Stimulated activated CD4-positive, alpha-beta T cell treated with anti-CD3 and anti-CD28 coated beads, TNF-alpha, amount 100 ng/mL, for 24 hours (primary cell): ENCODE measurements at places on chromosomes 2 and 18.

DNA sequence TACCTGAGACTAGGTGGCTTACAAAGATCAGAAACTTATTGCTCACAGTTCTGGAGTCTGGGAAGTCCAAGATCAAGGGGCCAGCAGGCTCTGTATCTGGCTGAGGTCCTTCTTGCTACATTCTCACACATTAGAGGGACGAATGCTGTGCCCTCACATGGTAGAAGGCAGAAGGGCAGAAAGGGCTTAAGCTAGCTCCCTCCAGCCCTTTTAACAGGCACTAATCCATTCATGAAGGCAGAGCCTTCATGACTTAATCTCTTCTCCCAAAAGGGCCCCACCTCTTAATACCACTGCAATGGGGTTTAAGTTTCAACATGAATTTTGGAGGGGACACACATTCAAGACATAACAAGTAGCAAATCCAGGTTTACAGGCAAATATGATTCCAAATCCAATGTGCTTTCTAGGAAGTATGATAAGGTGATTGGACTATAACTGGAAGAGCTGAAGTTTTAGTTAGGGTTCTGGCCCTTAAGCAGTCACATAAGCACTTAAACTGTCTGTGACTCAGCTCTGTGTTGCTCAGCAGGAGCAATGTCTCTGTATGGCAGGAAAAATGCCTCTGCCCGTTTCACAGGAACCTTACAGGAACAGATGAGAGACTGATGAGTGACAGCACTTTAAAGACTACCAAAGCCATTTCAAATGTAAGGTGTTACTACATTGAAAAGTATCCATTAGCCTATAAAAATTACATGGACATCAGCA lies 119.6 kb upstream of the PTPRM start:
- DNase-seq = no peak

GRCh38 chr2:25286025-25286400 lies 55.7 kb downstream of the DNMT3A start:
- DNase-seq = no peak

DNA sequence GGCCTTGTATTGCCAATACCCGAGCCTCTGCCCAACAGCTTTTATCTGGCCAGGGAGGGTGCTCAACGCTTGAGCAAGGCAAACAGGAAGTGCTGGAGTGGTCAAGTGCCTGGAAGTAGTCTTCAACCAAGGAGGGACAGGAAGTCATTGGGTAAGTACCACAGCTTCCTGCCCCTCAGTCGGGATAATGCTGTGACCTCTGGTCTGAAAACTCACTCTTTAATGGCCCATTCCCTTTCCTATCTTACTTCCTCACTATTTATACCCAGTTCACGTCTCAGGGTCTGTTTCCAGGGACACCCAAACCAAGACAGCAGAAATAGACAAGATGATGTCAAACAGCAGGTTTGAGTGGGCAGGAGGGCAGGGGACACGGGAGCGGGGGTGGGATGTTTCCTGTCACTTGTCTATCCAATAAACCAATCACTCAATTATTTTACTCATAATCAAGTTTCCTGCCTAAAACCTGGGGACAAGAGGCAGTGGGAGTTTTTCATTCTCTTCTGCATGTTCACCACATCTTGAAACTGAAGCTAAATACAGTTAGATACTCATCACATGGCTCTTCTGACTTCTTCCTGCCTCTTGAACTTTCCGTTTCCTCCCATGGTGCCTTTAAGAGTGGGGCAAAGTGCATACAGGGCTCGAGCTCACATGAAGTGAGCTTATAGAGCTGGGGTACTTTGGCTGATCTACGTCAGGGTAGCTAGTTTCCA lies 68.9 kb upstream of the CAB39 start:
- peak; percentile 74 for DNase-seq

GRCh38 chr2:213021971-213022899 lies 129.2 kb downstream of the IKZF2 start:
- DNase-seq = no peak

- DNase-seq = no peak
Observed at GRCh38 chr2:29871541-29871940, 49.8 kb downstream of the ALK start.

DNA sequence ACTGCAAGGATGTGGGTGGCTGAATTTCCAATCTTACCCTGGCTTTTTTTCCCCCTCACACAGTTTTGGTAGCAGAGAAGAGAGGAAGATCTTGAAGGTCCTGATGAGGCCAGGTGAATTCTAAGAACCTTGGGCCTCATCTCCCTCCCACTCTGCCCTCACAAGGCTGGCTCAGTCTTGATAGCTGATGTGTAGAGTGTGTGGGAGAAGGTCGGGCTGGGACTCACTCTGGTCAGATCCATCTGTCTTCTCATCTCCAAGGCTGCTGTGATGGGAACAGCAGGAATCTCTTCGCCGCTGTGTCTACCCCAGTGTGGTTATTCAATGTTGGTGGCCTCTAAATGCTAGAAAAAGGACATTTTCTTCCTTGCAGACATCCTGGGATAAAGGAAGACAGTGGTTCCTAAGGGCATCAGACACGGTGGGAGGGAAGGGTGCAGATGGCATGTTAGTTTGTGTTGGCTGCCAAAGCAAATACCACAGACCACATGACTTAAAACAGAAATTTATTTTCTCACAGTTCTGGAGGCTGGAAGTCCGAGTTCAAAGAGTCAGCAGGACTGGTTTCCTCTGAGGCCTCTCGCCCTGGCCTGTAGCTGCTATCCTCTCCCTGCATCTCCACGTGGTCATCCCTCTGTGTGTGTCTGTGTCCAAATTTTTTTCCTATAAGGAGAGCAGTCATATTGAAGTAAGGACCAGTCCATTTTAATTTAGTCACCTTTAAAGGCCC lies 37.6 kb upstream of the MGAT4A start:
- DNase-seq = no peak

- DNase-seq = no peak
Observed at GRCh38 chr18:59985289-59985688, 85.5 kb downstream of the PMAIP1 start.

GRCh38 chr18:36711813-36712444 lies 116.9 kb downstream of the TPGS2 start:
- DNase-seq = no peak

DNA sequence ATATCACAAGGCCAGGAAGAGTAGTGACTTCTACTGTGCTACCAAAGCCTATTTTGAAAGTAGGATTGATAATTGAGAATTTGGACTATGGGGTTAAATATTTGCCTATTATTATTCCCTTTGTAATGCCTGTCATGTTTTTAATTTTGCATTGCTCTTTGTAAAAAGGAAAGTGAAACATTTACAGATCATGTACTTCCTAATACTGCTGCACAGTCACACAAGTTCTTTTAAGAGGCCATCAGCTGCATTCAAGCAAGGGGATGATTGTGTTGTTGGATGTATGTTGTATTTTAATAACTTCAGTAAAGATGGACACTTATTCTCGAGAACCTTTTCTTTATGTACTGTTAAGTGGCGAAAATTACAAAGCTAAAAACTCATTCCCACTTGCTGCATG lies 70.1 kb downstream of the PLEKHA3 start:
- DNase-seq = no peak

DNA sequence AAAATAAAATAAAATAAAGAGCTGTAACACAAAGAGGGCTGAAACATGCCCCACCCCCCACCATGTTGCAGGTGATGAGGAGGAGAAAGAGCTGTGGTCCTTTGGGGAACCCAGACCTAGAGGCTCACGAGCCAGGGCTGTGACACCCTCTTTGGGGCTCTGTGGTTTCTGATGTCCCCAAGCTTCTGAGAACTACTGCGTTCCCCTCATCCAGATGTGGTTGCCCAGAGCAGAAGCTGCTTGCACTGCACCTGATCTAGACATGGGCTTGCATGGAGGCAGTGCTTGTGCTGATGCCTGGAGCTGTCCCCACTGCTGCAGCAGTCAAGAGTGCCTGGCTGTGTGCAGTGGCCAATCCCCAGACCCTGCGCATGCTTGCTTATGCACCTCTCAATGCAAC lies 687.9 kb upstream of the ACVR2A start:
- DNase-seq = no peak

DNA sequence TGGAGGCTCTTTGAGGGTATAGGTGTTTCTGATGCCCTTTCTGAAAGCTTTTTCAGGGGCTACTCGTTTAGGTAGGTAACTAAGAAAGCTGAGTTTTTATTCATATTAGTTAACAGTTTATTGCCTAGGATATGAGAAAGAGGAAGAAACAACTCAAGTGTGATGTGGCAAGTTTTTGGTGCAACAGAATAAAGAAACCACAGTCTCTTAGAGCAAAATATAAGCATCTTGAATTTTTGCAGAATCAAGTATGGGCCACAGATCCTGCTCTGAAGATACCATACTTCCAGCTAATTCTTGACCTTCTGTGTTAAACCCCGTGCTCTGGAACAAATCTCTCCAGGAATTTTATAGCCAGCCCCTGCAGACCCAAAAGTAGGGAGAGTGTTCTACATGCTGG lies 147.7 kb upstream of the SLC1A4 start:
- DNase-seq = no peak

DNA sequence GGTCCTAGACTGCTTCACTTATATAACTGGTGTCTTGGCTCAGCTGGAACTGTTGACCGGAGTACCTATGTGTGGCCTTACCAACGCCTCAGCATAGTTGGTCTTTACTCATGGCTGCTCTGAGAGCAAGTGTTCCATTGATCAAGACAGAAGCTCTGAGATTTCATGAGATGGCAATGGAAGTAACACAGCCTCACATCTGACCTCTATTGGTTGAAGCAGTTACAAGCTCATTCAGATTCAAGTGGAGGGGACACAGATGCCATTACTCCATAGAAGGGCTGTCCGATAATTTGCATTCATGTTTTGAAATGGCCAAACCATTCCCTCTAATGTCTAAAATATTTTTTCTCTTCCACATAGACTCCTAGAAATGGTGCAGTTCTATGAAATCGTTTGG lies 46.4 kb upstream of the STK39 start:
- no peak for DNase-seq

DNA sequence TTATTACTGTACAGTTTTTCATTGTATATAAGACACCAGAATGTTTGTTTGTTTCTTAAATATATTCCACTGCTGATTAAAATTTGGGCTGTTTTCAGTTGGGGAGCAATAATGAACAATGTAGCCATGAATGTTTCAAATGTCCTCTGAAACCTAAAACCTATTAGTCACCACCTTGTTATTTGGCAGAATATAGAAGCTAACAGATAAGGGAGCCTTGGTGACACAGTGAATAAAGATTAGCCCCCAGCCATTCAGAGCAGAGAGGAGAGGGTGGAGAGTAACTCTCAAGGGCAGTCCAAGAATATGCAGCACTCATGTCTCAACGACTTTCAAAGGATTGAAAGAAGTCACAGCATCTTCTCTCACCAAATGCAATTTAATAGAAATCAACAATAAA lies 43.1 kb upstream of the ATP8B1 start:
- no peak for DNase-seq

DNA sequence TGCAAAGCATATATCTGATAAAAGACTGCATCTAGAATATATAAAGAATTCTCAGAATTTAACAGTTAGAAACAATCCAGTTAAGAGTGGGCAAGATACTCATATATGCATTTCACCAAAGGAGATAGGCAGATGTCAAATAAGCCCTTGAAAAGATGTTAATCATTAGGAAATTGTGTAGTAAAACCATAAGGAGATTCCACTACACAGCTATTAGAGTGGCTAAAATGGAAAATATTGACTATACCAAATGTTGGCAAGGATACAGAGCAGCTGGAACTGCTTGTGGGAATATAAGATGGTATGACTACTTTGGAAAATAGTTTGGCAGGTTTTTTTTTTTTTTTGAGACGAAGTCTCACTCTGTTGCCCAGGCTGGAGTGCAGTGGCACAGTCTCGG lies 59.5 kb downstream of the CAB39 start:
- DNase-seq = no peak

DNA sequence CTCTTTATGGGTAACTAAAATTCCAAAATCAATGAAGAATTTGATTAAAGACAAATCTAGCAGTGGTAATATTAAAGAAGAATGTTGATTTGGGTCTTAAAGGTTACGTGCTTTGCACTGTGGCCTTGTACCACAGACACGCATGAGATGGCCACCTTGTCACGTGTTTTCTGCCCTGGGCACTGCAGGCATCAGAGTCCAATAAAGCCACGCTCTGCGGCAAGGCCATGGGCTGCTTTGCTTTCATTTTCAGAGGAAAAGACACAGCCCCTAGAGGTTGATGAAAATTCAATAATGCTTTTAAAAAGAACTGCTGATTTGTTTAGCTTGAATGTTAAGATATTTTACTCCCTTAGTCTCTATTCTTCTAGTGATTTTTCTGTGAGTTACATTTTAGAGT lies 30.4 kb downstream of the AOX1 start:
- DNase-seq = no peak

- DNase-seq = no peak
Observed at GRCh38 chr18:11437046-11437445, 172.3 kb upstream of the SLC35G4 start.

DNA sequence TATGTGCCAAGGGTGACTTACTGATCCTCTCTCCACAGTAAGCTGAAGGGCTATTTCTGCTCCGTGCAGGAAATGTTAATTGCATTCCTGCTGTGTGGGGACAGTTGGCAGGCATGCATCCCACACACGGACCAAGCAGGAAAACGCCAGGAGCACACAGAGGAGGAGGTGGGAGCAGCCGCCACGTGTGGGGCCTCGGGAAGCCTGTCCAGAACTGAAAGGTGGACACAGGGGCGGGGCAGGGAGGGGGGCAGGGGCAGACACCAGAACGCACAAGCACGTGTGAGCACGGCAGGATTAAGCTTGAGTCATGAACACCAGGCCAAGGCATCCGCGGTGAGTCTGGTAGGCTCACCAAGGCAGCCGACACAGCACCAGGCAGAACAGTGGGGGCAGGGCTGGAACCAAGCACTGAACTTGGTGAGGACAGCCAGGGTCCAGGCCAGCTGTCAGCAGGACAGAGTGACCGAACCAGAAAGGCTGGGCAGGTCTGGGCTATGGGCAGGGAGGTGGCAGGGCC lies 177.1 kb downstream of the EIPR1 start:
- DNase-seq = no peak
